ENCODE measurements at places on chromosomes 16 and 17.
A peak's percentile ranks its signal among the peaks of the same experiment; 100 is the strongest.

GRCh38 chr17:8939496-8940334, 25.8 kb downstream of the PIK3R5 start:
- DNase-seq, result no peak

DNA sequence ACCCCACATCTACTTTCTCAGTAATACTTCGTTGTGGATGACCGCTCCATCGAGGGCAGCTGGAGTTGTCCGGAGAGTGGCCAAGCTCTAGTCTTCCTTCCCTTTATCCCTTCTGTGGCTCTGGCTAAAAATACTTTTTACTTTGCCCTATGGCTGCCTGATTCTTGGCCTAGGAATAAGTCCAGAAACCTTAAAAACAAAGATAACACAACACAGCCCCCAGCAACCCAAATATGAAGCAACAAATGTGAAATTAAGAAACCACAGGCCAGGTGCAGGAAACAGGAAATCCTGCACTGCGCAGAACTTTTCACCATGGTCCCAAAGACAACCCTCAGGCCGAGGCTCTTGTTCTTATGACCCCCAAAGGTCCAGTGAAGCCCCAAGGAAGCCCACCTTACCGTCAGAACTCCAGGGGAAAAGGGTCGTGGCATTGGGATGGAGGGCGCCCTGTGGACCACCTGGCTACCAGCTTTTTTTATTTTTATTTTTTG, 26.0 kb downstream of the TK2 start:
- DNase-seq, result no peak

- DNase-seq, result no peak
These were observed 296.6 kb upstream of the MYOCD start for GRCh38 chr17:12369065-12369464.

GRCh38 chr17:81401723-81402529, 6.7 kb downstream of the BAHCC1 start:
- DNase-seq, result no peak

DNA sequence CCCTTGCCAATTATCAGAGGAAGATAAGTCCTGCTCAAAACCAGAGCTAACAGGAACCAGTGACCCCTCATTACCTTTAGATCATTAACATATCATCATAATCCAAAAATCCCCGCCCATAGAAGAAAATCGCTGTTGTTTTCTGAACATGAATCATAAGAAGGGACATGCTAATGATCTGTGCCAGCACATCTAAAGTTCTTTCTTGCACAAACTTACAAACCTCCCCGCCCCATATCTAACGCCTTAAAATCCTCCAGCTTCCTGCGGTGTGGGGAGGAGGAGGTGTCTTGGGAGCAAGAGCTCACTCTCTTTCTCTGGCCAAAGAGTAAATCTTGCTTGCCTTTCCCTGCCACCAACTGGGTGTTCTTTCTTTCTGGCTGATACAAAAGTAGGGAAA, 78.3 kb downstream of the IRX3 start:
- DNase-seq, result no peak

DNA sequence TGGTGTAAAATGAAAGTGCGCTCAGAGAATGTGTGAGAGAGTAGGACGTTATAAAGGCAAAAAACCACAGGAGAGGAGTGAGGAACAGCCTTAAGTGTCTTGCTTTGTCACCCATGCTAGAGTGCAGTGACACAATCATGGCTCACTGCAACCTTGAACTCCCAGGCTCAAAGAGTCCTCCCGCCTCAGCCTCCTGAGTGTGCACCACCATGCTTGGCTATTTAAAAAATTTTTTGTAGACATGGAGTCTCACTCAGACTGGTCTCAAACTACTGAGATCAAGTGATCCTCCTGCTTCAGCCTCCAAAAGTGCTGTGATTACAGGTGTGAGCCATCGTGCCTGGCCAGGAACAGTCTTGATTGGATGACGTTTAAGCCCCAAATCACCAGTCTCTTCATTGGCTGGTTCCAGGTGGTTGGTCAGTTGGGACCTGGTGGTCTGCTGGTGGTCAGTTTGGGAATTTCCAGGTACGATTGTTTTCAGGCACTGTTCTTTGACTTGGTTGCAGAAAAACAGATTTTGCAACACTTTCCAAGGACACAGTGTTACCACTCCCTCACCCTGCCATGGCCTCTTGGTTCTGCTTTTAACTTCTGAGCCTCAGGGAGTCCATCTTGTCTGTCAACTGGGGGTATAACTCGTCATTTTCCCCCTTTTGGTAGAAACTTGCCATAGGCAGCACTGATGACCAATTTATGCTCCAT, 21.2 kb downstream of the DHODH start:
- DNase-seq, result no peak

- no peak for DNase-seq
These were observed 963.6 kb upstream of the GOT2 start for GRCh38 chr16:59697761-59698160.

GRCh38 chr16:56812884-56813283, 52.1 kb upstream of the SLC12A3 start:
- peak; percentile 10 for DNase-seq

DNA sequence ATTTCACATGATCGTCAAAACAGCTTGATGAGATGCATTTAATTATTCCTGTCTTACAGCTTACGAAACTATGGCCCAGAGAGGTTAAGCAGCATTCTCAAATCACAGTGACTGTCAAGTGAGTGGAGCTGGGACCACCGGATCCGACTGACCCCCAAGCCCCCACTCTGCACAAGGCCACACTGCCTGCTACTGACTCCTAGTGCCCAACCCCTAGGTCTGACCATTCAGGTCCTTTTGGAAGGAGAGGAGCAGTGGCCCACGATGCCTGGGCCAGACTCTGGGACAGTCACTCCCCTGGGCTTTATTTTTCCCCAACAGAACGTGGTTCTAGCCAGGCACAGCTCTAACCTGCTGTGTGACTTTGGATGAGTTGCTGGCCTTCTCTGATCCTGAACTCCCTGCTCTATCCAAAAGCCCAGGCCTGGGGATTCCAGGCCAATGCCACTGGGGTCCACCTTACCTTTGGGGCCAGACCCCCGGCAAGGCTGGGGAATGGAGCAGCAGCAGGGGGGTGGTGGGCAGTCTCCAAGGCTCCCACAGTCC, 9.9 kb downstream of the TSPOAP1 start:
- DNase-seq, result no peak

- DNase-seq, result no peak
These were observed 155.7 kb upstream of the C17orf78 start for GRCh38 chr17:37219876-37220606.

- no peak for DNase-seq
These were observed 21.5 kb downstream of the PHF12 start for GRCh38 chr17:28929787-28930186.

DNA sequence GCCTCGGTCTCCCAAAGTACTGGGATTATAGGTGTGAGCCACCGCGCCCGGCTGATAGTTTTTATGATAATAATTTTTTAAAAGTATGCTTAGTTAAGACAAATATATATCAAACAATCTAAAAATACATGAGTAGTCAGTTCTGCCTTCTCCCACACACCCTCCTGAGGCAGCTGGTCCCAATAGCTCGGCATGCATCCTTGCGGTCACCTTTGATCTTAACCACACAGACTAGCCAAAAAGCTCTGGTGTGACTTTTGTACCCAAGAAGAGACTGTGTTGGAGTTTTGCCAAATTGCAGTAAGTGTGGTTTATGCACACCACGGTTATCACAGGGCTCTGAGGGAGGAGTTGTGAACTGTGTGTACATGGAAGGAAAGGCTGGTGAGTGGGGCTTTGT, 25.6 kb downstream of the ATP6V0A1 start:
- DNase-seq, result no peak

DNA sequence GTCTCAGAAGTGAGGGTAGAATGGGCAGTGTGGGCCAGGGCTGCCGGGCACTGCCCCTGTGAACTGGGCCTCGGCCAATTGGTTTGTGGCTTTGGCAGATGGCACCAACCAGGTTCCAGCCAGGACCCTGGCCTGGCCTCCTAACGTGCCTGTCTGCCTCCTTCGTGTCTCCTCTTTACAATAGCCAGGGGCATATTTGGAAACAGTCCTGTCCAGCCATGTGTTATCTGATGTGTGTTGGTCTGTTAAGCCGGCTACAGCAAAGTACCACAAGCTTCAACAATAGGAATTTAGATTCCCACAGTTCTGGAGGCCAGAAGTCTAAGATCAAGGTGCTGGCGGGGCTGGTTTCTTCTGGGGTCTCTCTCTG, 14.6 kb downstream of the CRISPLD2 start:
- DNase-seq, result no peak

DNA sequence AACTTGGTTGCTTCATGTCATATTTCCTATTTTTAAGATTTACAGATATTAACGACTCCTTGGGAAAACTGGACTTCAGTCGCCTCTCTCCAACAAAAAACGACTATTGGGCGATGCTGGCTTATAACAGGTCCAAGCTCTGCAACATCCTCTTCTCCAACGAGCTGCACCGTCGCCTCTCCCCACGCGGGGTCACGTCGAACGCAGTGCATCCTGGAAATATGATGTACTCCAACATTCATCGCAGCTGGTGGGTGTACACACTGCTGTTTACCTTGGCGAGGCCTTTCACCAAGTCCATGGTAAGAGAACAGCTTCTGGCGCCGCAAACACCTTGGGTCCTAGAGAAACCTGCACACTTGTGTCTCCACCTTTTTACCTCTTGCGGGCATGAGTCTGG, 333.0 kb downstream of the WWOX start:
- no peak for DNase-seq

DNA sequence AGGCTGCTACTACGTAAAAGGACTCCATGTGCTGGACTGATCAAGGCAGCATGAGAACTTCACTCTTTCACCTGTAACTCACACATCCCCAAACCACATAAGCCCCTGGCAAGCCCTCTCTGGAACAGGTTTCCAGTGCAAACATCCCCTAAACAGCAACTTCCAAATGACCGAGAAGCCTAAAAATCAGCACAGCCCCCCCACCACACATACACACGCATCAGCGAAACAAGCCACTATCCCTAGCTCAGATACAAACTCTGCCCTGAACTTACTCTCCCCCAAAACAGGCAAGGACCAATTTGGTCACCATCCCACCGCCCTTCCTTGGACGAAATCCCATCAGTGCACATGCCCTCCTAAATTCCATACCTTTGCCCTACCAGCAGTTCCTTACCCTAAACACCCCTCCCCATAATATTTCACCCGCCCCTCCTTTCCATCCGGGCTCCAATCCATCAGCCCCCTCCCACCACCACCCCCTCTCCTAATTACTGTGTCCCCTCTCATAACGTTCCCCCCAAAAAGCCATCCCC, 735 bp downstream of the LSM12 start:
- no peak for DNase-seq
